ENCODE measurements at places on chromosomes 6 and 20.
A peak's percentile ranks its signal among the peaks of the same experiment; 100 is the strongest.

DNA sequence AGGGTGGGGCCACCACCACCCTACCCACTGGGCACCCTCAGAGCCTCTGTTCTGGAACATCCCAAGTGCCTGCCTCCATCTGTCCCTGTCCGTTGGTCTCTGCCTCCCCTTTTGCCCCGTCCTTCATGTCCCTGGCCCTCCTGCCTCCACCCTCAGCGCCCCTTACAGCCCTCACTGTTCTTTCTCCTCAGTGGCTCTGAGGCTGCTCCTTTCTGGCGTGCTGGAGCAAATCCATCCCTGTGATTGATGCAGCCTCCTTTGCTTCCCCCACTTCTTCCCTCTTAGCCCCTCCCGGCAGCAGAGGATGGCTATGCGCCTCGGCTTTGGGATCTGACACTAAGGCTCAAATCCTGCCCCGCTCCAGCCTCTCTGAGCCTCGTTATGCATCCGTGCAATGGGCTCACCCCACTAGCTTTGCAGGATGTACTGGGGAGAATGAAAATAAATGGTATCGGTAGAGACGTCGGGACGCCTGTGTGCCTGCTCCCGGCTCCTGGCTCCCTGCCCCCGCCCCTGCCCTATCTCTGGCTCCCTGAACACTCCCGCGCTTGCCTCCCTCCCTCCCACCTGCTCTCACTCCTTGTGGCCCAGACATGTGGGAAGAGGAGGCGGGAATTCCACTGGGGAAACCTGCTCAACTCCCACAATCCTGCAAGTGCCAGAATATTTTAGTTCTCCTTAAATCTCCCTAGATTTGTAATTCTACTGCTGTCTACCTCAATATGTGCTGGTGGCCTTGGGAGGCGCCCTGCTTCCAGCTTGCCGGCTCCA is 13.1 kb downstream of the VSTM2L start:
- no peak for DNase-seq

DNA sequence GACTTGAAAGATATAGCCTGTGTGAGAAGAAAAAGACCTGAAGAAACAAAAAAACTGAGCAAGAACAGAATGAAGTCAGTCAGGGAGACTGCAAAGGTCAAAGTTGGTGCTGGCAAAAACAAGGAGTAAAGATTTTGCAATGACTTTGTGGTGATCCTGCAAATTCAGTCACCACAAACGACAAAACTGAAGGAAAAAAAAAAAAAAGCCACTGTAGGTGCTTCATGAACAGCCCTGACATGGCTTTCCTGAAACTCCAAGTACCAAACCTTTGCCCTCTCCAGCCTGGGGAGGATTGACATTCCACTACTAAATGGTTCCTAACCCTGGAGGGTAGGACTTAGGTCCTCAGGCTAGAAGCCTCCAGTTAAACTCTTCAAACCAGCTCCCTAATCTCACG is 114.7 kb upstream of the BEND3 start:
- no peak for DNase-seq

- no peak for DNase-seq
Measured at GRCh38 chr6:38248500-38249234, 391.1 kb downstream of the BTBD9 start.

- no peak for DNase-seq
Measured at GRCh38 chr6:13159300-13159699, 169.0 kb downstream of the TBC1D7 start.

DNA sequence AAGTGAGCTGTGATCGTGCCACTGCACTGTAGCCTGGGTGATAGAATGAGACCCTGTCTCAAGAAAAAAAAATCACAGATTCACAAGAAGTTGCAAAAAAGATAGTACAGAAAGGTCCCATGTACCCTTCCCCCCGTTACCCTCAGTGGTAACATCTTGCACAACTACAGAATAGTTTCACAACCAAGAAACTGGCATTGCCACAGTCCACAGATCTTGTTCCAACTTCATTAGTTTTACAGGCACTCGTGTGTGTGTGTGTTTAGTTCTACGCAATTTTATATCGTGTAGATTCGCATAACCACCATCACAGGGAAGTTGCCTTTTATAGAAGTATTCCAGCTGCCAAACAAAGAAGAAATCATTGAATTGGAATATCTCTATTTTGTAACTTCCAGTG is 19.1 kb downstream of the SPATA2 start:
- DNase-seq = no peak

- DNase-seq = no peak
Measured at GRCh38 chr6:101537753-101538316, 144.3 kb downstream of the GRIK2 start.

DNA sequence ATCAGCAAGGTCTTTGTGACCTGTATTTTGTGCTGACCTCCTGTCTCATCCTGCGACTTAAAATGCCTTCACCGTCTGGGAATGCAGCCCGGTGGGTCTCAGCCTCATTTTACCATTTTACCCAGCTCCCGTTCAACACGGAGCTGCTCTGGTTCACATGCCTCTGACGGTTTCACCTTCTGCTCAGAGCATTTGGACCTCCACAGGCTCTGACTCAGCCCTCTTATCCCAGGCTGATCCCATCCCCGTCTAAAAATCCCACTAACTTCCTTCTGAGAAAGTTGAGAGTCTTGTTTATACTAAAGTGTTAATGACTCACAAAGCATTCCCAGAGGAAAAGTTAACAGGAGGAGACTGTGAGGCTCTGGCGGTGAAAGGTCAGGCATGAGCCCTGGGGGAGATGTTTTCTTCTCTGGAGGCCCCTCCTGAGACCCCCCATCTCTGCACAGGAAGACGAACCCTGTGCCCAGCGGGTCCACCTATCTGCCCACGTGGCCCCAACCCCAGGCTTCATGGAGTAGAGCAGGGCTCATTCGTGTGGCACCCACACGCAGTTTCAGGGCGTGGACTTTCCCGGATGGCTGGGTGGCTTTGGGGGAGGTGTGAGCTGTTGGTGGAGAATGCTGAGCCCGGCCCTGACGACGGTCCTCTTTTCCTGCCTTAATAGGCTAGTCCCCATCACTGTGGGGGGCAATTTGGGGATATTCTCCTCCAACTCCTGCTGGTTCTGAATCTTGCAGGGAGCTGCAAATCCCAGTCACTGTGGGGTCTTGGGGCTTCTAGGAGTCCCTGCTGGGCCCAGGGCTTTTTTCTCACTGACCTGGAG is 3.3 kb upstream of the BIRC7 start:
- no peak for DNase-seq

- DNase-seq = no peak
Measured at GRCh38 chr6:139996253-139996834, 621.9 kb upstream of the CITED2 start.

DNA sequence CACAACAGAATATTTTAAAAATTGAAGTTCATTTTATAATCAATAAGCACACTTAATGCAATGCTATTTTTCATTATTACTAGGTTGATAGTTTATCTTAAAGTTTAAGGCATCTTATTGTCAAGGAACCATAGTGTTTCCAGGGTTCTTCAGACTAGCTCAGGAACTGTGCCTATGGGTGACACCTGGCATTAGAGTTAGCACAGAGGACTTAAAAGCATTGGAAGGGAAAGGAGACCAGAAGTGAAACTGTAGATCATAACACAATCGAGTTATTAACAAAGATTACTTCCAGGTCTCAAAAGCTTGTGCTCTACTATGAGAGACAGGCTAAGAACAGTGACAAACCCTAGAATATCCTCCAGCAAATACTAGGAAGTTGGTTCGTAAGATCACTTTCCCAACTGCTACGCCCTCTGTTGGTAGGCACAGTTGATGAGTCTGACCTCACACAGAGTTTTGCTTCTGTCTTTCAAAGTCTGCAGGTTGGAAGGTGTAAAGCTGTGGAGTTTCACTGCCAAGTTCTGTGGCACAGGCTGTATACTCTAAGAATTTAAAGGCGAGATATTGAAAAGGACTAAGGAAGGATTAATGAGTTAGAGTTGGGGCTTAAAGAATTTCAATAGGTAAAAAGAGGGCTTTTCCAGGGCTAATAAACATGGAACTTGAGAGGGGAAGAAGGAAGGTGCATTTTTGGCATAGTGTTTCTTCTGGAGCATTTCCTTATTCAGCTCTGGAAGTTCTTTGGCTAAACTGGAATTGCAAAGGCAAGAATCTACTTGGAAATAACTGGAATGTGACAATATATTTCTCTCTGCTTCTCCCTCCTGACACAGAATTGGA is 531.3 kb upstream of the JAG1 start:
- no peak for DNase-seq

- DNase-seq = no peak
Measured at GRCh38 chr6:138349891-138350290, 27.8 kb upstream of the SMIM28 start.

DNA sequence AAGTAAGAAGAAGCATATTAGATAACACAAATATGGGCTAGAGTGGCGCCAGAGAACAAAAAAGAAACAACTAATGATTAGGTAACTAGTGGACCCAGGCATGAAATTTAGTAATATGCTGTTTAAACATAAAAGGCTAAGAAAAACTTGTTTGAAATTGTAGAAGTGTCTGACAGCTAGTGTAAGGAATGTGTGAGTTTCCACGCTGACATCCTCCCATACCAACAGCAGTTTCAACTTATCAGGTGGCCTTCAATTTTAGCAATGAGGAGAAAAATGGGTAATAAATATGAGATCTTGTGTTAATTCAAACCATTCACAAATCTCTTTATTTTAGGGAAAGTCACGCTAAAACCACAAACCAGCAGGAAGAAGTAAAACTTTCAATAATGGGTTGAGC is 440.2 kb upstream of the FLRT3 start:
- DNase-seq = no peak

- DNase-seq = no peak
Measured at GRCh38 chr6:89999945-90000825, 105.9 kb downstream of the GJA10 start.

- no peak for DNase-seq
Measured at GRCh38 chr6:11412011-11412424, 125.5 kb upstream of the TMEM170B start.

GRCh38 chr6:116682334-116682712 is 1.3 kb downstream of the KPNA5 start:
- DNase-seq = peak; percentile 39

GRCh38 chr6:15555101-15556038 is 107.5 kb downstream of the DTNBP1 start:
- DNase-seq = no peak

- DNase-seq = no peak
Measured at GRCh38 chr6:110683241-110683640, 132.0 kb downstream of the CDK19 start.

GRCh38 chr6:27693766-27694546 is 218.2 kb downstream of the OR2B2 start:
- DNase-seq = no peak

DNA sequence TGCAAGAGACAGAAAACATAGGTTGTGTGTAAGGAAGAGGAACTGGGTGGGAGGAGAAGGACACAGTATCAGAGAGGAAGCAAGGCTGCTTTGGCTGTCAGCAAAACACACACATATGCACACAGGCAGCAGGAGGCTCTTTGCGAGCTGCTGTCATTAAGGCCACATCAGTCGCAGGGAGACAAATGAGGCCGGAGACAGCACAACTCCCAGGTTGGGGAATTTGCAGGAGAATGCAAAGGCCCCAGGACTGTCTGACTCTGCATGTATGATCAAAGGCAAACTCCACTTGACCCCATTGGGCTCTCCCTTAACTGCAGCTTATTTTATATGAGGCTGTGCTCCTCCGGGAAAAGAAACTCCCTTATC is 35.3 kb downstream of the METTL24 start:
- no peak for DNase-seq
